ENCODE measurements at places on chromosomes 5 and 9. TPM values are rescaled to one million over a fixed set of nuclear protein-coding genes. Genes with fewer than 3 reads are reported as not detected.
A peak's percentile ranks its signal among the peaks of the same experiment; 100 is the strongest.

DNA sequence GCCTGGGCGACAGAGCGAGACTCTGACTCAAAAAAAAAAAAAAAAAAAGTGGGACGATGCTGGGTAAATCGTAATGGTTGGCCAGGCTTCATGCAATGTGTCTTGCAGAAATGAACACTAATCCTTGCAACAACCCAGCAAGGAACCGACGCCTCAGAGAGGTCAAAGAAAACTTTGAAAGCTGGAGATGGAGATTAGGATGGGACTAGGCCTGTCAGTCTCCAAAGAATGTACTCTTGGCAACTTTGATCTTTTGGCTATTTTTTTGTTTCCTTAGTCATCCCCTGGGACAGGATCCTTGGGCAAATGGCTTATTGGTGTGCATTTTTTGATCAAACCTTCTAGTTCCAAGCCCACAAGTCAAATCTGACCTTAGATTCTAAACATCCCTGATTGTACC lies 10.6 kb upstream of the PWWP2A start:
- no peak overlapping the region for H3K4me3 ChIP-seq
- DNase-seq = no peak
- no peak overlapping the region for H3K27ac ChIP-seq
- H3K27me3 ChIP-seq = no peaks in the 10 kb centered on the region

DNA sequence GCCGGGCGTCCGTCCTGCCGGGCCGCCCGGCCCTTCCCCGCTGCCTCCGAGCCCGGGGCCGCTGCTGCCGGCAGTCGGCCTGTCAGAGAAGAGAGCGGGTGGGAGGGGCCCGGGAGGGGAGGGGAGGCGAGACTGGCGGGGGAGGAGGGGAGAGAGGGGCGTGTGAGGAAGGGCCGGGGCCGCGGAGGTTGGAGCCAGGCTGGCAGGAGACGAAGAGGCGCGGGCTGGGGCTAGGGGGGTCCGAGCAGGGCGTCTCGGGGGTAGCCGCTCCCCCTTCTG lies 570 bp downstream of the CREBRF start:
- no peak for DNase-seq
- H3K4me1 ChIP-seq = peaks cover 21% of the 10 kb centered on the region
- H3K4me3 ChIP-seq = peak overlapping the region; percentile 77
- H3K36me3 ChIP-seq = no peaks in the 10 kb centered on the region
- no peak overlapping the region for H3K27ac ChIP-seq

GRCh38 chr9:70478963-70479641 lies 64.6 kb upstream of the KLF9 start:
- H3K27ac ChIP-seq = no peak overlapping the region
- no peak overlapping the region for H3K4me3 ChIP-seq
- H3K27me3 ChIP-seq = no peaks in the 10 kb centered on the region
- no peak for DNase-seq
- peaks cover 17% of the 10 kb centered on the region for H3K4me1 ChIP-seq

- no peak overlapping the region for H3K27ac ChIP-seq
- 0 out of 2 replicates have a peak, but pooled peaks cover 6% of the 10 kb centered on the region for H3K4me1 ChIP-seq
- no peaks in the 10 kb centered on the region for H3K27me3 ChIP-seq
- no peak for DNase-seq
Measured at GRCh38 chr5:37658440-37658839, 181.4 kb downstream of the GDNF start.

DNA sequence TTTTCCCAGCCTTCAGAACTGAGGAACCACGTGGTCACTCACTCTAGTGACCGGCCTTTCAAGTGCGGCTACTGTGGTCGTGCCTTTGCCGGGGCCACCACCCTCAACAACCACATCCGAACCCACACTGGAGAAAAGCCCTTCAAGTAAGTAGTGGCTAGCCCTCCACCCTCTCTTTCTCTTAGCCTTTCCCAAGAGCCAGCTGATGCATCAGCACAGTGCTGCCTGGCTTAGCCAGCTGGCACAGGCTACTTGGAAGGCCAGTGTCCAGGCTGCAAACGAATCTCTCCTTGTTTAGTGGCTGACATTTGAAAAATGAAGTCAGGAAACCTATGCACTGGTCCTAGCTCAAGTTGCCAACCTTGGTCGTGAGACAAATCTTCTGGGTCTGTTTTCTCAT lies 91.1 kb downstream of the PRDM6 start:
- peaks cover 8% of the 10 kb centered on the region for H3K4me1 ChIP-seq
- no peak overlapping the region for H3K27ac ChIP-seq
- no peak for DNase-seq
- no peaks in the 10 kb centered on the region for H3K27me3 ChIP-seq
- H3K4me3 ChIP-seq = no peak overlapping the region

- H3K4me1 ChIP-seq = peaks cover 7% of the 10 kb centered on the region
- no peaks in the 10 kb centered on the region for H3K36me3 ChIP-seq
- H3K27ac ChIP-seq = no peak overlapping the region
- DNase-seq = no peak
- no peak overlapping the region for H3K4me3 ChIP-seq
- peaks cover 48% of the 10 kb centered on the region for H3K27me3 ChIP-seq
Measured at GRCh38 chr5:95617057-95617456, 2.8 kb upstream of the GPR150 start.

- no peaks in the 10 kb centered on the region for H3K27me3 ChIP-seq
- DNase-seq = no peak
- no peaks in the 10 kb centered on the region for H3K36me3 ChIP-seq
- H3K4me1 ChIP-seq = no peaks in the 10 kb centered on the region
- H3K27ac ChIP-seq = no peak overlapping the region
Measured at GRCh38 chr5:68547622-68548021, 332.1 kb downstream of the PIK3R1 start.

- peaks cover 4% of the 10 kb centered on the region for H3K4me1 ChIP-seq
- H3K36me3 ChIP-seq = no peaks in the 10 kb centered on the region
- peak; percentile 69 for DNase-seq
- H3K4me3 ChIP-seq = no peak overlapping the region
- H3K27ac ChIP-seq = no peak overlapping the region
Measured at GRCh38 chr9:79352322-79352721, 219.4 kb upstream of the TLE4 start.

DNA sequence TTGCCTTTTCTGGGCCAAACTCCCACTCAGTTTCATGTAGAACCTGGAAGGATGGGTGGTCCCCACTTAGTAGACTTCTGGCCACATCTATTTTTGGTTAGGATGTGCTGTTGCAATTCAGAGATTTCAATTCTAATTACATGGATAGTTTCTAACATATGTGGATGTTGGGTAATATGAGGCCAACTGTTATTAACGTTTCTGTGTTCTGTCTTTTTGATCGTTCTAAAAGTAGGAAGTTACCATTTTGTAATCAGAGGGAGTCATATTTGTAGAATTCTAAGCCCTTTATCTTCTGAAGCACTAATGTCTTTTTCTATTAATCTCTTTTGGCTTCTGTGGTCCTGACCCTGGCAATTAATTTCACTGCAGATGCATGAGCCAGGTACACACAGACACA lies 141.6 kb upstream of the SPEF2 start:
- H3K36me3 ChIP-seq = no peaks in the 10 kb centered on the region
- no peak overlapping the region for H3K27ac ChIP-seq
- no peak for DNase-seq
- H3K4me1 ChIP-seq = no peaks in the 10 kb centered on the region
- H3K4me3 ChIP-seq = no peak overlapping the region

- no peak overlapping the region for H3K27ac ChIP-seq
- H3K27me3 ChIP-seq = peaks cover 16% of the 10 kb centered on the region
- DNase-seq = no peak
- H3K36me3 ChIP-seq = no peaks in the 10 kb centered on the region
Measured at GRCh38 chr9:68428481-68428880, 72.1 kb downstream of the PGM5 start.

DNA sequence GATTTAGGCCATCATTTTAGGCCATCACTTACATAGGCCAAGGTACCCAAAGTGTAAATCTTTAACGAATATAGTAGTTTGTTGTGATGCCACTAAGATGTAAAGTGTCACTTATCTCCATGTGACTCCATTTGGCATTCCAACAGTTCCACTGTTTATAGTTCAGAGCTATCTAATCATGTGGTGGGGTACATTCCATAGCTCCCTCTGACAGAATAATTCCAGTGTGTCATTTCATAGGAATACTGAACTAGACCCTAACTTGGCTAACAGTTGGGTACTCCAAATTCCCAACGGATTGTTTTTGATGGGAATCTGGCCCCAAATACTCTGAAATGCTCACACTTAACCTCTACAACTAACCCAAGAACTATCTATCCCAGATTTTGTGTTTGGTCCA lies 76.7 kb upstream of the FST start:
- H3K4me1 ChIP-seq = no peaks in the 10 kb centered on the region
- H3K27me3 ChIP-seq = no peaks in the 10 kb centered on the region
- H3K27ac ChIP-seq = no peak overlapping the region
- no peaks in the 10 kb centered on the region for H3K36me3 ChIP-seq

DNA sequence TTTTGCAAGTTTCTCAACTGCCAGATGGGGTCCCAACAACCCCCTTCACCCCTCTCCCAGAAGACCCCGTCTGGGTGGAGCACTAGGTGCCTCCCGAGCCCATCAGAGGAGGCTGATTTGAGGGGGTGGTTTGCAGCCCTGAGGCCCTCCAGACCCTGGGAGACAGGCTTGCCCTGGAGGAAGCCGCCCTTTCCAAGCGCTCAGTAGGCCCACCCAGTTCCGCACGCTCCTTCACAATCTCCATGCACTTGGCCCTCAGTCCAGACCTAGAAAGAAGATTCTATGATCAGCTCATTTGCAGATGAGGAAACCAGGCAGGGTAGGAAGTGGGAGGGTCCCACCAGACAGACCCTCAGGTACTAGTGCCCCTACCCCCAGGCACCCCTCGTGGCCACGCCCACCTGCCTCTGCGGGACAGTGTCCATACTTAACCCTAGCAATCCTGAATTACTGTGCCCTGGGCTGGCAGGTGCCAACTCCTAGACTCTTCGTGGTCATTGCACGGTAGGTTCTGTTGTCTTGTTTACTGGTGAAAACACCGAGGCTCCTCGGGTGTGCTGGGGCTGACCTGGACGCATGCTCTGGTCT lies 22.3 kb downstream of the OR2V1 start:
- peaks cover 46% of the 10 kb centered on the region for H3K27me3 ChIP-seq
- no peak overlapping the region for H3K27ac ChIP-seq
- DNase-seq = no peak
- H3K4me3 ChIP-seq = no peak overlapping the region
- no peaks in the 10 kb centered on the region for H3K36me3 ChIP-seq

DNA sequence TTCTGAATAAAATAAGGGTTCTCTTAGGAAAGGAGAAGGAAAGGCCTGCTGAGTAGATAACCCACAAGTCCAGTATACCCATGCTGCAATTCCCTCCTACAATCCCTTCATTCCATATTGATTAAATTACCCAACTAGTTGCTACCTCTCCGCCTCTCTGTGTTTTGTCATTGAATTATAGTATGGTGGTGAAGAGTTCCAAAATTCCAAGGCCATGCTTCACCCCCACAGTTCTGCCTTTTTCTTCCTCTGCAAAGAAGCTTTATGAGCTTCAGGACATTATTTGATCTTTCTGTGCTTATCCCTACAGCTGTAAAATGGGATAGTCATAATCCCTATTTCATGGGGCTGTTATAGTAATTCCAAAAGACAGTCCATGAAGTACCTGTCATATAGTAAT lies 215.6 kb downstream of the ACTL7B start:
- H3K4me1 ChIP-seq = no peaks in the 10 kb centered on the region
- no peak for DNase-seq
- H3K27me3 ChIP-seq = no peaks in the 10 kb centered on the region
- no peak overlapping the region for H3K27ac ChIP-seq
- no peaks in the 10 kb centered on the region for H3K36me3 ChIP-seq

- H3K4me1 ChIP-seq = peaks cover 21% of the 10 kb centered on the region
- no peaks in the 10 kb centered on the region for H3K36me3 ChIP-seq
- no peaks in the 10 kb centered on the region for H3K27me3 ChIP-seq
Measured at GRCh38 chr9:127963041-127963358, 17.8 kb downstream of the EEIG1 start.

DNA sequence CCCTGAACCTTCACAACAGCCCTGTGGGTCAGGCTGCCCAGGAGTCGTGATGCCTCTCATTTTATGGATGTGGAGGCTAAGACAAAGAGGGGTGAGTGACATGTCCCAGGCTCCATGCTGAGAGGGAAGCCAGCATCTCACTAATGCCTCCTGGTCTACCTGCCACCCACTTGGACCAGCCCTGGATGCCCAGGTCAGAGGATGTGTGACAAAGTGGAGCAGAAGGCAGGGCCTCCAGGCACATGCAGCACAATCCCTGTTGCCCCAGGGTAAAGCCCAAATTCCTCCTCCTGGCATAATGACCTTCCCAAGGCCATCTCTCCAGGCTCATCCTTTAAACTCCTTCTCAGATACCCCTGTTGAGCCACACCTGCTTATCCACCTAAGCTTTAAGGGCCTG lies 51.4 kb upstream of the XPA start:
- no peak for DNase-seq
- no peak overlapping the region for H3K27ac ChIP-seq
- H3K27me3 ChIP-seq = peaks cover 12% of the 10 kb centered on the region
- no peak overlapping the region for H3K4me3 ChIP-seq
- no peaks in the 10 kb centered on the region for H3K36me3 ChIP-seq

- no peaks in the 10 kb centered on the region for H3K36me3 ChIP-seq
- no peaks in the 10 kb centered on the region for H3K27me3 ChIP-seq
- no peak for DNase-seq
- H3K27ac ChIP-seq = no peak overlapping the region
- no peak overlapping the region for H3K4me3 ChIP-seq
Measured at GRCh38 chr5:155926031-155926430, 400.9 kb upstream of the SGCD start.

DNA sequence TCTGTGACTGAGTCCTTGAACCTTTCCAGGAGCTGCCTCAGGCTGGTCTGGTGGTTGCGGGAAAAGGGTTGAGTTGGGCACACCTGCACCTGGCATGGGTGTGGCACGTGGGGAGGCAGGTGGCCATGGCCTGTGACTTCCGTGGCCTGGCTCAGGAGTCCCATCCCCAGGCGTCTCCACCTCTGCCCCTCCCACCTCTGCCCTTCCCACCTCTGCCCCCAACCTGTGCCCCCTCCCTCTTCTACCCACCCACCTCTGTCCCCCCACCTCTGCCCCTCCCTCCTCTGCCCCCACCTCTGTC lies 1.9 kb upstream of the QRFP start:
- no peak for DNase-seq
- H3K4me1 ChIP-seq = no peaks in the 10 kb centered on the region
- H3K27me3 ChIP-seq = no peaks in the 10 kb centered on the region

- 0 out of 2 replicates have a peak, but pooled peaks cover 4% of the 10 kb centered on the region for H3K4me1 ChIP-seq
- H3K36me3 ChIP-seq = no peaks in the 10 kb centered on the region
- no peak for DNase-seq
- H3K4me3 ChIP-seq = no peak overlapping the region
Measured at GRCh38 chr9:129264388-129264787, 86.3 kb upstream of the IER5L start.

GRCh38 chr9:88994469-88995199 lies 3.4 kb downstream of the S1PR3 start:
- H3K27me3 ChIP-seq = peaks cover 12% of the 10 kb centered on the region
- no peaks in the 10 kb centered on the region for H3K36me3 ChIP-seq
- no peak for DNase-seq
- H3K4me1 ChIP-seq = peaks cover 19% of the 10 kb centered on the region
- no peak overlapping the region for H3K4me3 ChIP-seq

- H3K27ac ChIP-seq = peak overlapping the region; percentile 11
- H3K4me3 ChIP-seq = peak overlapping the region; percentile 6
- DNase-seq = no peak
Measured at GRCh38 chr9:36093384-36093783, 43.1 kb upstream of the GLIPR2 start.

The HRCT1 gene
- not detected for polyA plus RNA-seq

The MORN5 gene
- polyA plus RNA-seq = not detected

The BTNL8 gene
- not detected for polyA plus RNA-seq

The APC gene
- polyA plus RNA-seq = 42.4 TPM

The SECISBP2 gene
- polyA plus RNA-seq = 77.7 TPM

The PLPP7 gene
- polyA plus RNA-seq = 2.0 TPM

The TICAM2 gene
- 1.4 TPM for polyA plus RNA-seq

The ZNF608 gene
- polyA plus RNA-seq = 20.0 TPM

The EIF4E1B gene
- not detected for polyA plus RNA-seq

The PCDHGB7 gene
- polyA plus RNA-seq = 1.4 TPM

The NIM1K gene
- not detected for polyA plus RNA-seq

The CCNI2 gene
- 1.1 TPM for polyA plus RNA-seq

The CDC20B gene
- not detected for polyA plus RNA-seq

The FOXI1 gene
- not detected for polyA plus RNA-seq

The PMPCA gene
- 61.3 TPM for polyA plus RNA-seq

Data from GM23338 (cell line).